ENCODE measurements at places on chromosomes 1 and 21.

- DNase-seq, result no peak
Measured at GRCh38 chr1:156527584-156527983, 27.0 kb upstream of the MEF2D start.

GRCh38 chr1:208759255-208759654, 515.1 kb upstream of the PLXNA2 start:
- no peak for DNase-seq

- no peak for DNase-seq
Measured at GRCh38 chr1:151989211-151989862, 4.3 kb downstream of the S100A10 start.

- no peak for DNase-seq
Measured at GRCh38 chr1:20476265-20477038, 9.6 kb downstream of the CAMK2N1 start.

- no peak for DNase-seq
Measured at GRCh38 chr1:231153726-231154125, 8.1 kb upstream of the TRIM67 start.

GRCh38 chr1:61238359-61238665, 156.0 kb downstream of the NFIA start:
- no peak for DNase-seq

- no peak for DNase-seq
Measured at GRCh38 chr1:224076407-224076806, 37.5 kb upstream of the FBXO28 start.

GRCh38 chr21:46220847-46221246, 7.7 kb downstream of the LSS start:
- no peak for DNase-seq

DNA sequence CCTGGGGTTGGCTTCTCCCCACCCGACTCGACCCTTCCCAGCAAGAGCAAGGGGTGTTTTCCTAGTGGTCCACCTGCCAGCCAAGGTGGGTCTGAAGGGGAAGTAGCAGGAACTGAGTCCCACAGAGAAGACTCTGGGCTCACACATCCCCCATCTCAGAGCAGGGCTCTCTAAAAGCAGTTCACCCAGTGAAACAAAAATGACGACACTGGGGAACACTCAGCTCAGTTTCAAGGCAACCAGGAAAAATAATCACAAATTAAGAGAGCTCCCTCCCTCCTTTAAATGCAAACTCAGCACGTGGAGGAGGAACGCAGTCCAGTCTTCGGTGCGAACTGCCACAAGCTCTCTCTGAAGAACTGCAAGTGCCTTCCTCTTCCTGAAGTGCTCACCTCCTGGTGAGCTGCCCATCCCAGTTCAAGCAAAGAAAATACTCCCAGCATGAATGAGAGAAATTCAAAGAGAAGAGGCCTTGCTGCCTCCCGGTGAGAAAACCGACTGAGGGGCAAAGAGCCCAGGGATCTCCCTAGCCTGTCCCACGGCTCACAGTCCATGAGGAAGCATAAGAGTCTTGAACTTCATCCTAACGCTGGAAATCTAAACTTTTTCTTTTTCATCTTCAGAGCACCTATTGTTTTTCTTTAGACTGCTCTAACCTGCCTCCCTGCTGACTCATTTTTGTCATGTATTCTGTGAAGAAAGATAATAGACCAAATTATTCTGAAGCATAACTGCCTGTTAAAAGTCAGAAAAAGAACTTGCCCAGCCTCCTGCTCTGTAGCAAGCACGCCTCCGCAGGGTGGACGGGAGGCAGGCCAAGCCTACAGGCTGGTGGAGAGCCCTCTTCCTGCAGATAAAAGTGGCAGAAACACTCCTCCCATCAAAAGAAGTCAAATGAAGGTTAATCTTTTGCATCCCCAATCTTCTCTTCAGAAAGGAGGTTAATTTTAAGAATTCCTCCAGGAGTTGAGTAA, 281.4 kb downstream of the HHIPL2 start:
- no peak for DNase-seq

DNA sequence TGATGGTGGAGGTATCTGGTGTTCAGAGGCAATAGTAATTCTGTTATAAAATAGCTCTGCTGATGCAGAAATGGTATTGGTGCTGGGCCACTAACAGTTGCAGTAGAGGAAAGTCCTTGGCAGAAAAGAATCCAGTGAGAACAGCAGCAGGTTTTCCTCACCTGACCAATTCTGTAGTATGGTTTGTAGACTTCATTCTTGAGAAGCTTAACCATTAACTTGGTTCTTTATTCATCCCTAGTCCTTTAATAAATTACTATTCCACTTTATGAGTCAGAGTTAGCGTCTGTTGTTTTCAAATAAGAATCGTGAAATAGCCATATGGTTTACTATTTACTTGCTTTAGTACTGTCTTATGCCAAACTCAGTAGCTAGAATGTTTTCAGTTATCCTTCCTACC, 128.5 kb upstream of the SERTAD4 start:
- DNase-seq, result no peak

- no peak for DNase-seq
Measured at GRCh38 chr1:71881611-71882010, 400.7 kb downstream of the NEGR1 start.

- no peak for DNase-seq
Measured at GRCh38 chr1:80645621-80646020, 1155.1 kb upstream of the ADGRL2 start.

DNA sequence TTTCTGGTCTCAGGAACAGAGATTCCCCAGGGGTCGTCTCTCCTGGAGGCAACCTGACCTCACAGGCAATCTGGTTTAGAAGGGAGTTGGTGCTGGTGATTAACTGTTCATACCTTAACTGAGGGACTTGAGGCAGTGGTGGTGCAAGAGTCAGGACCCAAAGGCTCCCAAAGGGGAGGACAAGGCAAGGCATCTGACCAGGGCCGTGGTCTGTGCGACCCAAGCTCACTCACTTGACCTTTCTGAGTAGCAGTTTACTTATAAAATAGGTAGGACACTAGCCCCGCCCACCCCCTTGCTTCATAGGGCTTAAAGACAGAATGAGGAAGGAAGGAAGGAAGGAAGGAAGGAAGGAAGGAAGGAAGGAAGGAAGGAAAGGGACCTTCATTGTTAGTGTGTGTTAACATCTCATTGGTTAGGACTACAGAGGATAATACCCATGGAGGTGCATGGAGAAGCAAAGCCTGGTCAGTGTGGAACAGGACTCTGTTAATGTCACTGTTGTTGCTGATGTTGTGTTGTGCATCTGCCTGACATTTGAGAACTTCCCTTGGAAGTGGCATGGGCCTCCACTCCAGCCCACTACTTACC, 4.6 kb upstream of the KCNA2 start:
- no peak for DNase-seq

DNA sequence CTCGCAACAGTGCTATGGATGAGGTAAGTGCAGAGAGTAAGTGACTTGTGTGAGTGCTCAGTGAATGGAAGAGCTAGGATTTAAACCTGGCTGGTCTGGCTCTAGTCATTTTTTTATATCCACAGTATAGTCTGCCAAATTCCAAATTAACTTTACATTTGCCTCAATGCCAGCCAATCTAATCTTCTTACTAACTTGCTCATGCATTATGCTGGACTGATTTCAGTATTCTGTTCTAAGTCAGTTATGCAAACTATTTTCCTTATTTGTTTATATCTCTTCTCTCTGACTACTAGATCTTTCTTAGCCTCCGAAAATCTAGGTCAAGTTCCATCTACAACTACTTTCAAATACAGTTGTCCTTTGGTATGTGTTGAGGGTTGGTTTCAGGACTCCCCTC, 133.3 kb downstream of the XPR1 start:
- no peak for DNase-seq

DNA sequence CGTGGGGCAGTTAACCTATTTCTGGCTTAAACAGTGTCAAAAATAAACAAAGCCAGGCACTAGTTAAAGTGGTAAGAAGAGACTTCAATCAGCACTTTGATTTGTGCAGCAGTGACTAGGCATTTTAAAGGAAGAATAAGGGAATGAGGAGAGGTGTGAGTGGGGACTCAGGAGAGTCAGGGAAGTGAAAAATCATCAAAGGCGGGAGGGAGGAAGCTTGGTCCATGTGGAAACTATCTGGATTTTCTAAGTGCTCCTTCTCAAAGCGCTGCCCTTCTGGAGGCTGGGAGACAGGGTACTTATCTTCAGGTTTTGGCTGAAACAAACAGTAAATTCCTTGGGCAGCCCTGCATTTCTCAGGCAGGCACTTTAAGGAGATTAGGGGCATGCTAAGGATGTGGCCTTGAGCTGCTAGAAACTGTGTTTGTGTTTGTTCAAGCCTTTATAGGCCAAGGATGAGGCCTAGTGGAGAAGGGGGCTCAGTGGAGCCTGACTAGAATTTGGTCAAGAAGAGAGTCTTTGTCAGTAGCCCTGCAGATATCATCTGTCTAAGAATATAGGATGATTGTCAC, 486.5 kb downstream of the SIPA1L2 start:
- DNase-seq, result no peak

Measured in stimulated activated CD4-positive, alpha-beta T cell treated with anti-CD3 and anti-CD28 coated beads, TNF-alpha, amount 100 ng/mL, for 1 hour (primary cell).